ENCODE measurements at places on chromosomes 2 and 18. TPM values are rescaled to one million over a fixed set of nuclear protein-coding genes. Genes with fewer than 3 reads are reported as not detected.

- DNase-seq, result no peak
Observed at GRCh38 chr2:104406261-104406726, 447.6 kb upstream of the POU3F3 start.

- no peak for DNase-seq
Observed at GRCh38 chr2:180133736-180134135, 126.6 kb upstream of the CWC22 start.

DNA sequence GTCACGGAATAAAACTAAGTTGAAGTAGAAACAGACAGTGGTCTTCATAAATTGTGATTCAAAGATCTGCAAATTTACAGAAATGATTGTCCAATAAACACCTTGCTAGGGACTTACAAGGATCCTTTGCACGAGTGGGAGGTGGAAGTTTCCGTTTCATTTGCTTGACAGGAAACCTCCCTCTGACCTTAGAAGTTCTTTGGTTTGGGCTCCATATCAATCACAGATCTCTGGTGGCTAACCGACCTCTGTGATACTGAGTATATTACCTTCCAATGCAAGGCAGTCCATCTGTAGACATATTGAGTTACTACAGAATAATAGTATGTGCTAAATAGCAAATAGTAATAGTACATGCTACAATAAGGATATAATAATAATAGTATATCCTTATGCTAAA, 33.7 kb upstream of the RNF152 start:
- DNase-seq, result no peak

GRCh38 chr18:65592435-65592834, 158.4 kb upstream of the CDH7 start:
- no peak for DNase-seq

DNA sequence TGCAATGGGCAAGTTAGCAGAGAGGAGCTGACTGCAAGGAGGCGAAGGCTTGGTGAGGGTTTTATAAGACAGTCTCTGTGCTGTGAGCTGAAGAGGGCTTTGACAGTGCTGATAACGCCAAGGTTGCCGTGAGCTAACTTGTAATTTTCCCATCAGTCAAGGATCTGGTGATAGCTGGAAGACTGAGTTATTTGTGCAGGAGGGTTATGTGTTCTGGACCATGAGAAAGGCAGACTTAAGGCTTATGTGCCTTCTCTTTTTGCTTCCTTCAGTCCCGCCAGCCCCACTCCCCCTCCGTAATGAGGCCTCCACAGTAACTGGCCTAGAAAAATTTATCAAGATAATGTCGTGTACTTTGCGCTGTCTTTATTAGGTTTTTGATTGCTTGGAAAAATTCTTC, 94.6 kb downstream of the RTP5 start:
- no peak for DNase-seq

- DNase-seq, result no peak
Observed at GRCh38 chr18:59047321-59048047, 92.2 kb upstream of the SEC11C start.

WIPF1 gene
- total RNA-seq, result 141 TPM

CCDC148 gene
- total RNA-seq, result not detected

CRYBA2 gene
- not detected for total RNA-seq

UGT1A5 gene
- not detected for total RNA-seq

Data from GM12878 (cell line).